ENCODE measurements at places on chromosomes 1 and 21.

DNA sequence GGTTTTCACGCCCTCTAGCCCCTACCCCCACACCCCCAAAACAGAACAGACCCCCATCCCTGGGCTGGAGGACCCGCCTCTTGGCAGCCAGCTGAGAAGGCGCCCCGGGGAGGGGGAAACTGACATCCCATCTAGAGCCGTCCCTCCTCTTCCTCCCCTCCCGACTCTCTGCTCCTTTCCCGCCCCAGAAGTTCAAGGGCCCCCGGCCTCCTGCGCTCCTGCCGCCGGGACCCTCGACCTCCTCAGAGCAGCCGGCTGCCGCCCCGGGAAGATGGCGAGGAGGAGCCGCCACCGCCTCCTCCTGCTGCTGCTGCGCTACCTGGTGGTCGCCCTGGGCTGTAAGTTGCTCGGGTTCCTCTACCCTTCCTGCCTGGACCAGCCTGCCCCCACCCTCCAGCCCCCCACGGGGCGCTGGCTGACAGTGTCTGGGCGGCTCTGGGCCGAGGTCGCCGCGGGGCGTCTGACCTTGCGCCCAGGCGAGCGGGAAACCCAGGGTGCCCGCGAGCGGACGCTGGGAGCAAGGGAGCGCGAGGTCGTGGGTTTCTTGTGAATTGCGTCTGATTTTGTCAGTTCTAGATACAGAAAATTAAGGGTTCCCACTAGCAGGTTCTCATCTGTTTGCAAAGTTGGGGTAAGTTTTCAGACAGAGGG lies 618 bp downstream of the JAM2 start:
- no peak for DNase-seq

DNA sequence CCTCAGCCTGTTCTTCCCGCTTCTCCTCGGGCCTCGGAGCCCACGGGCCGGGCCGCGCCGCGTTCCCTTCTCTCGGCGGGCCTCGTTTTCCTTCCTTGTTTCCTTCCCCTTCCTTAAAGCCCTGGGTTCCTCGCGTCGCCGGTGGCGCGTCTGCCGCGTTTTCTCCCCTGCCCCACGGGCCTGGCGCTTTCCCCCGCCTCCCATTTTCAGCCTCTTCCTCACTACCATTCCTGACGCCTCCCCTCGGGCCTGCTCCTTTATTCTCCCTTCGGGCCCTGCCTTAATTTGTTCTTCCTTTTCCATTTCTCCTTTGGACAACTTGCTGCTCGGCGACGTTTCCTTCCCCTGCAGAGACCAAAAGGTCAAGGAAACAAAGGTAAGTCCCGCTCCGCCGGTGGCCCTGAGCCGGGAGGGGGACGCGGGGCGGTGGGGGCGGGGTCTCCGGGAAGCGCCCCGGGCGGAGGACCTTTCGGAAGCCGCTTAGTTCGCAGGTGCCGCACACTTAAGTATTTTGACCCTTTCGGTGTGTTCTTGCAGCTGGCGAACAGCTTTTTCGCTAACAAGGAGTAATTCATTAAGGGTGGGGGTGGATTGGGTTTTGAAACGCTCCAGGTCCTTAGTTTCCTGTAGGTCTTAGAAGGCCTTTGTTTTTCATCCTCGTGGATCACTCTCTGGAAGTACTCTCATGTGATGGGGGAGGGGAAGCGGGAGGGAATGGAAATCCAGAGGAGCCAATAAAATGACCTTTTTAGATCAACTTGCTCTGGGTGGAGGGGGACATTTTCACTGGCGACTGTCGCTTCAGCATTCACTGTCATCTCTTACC lies 780 bp downstream of the YTHDF2 start:
- DNase-seq: no peak

DNA sequence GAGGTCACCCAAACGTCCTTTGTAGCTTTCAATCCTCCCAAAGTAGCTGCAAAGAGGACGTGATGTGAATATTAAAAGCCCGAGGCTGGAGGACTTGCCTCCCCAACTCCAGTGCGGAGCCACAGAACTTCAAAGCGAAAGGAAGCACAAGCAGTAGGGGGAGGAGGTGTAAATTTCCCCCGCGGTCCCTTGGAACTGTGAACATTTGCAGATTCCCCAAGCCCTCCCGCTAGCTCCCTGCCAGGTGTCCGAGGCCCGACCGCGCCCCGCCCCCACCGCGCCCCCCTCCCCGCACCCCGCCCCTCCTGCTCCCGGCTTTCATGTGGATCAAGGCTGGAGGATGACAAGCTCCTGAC lies 41.5 kb upstream of the HAO2 start:
- DNase-seq: no peak

GRCh38 chr1:22829309-22829989 lies 118.8 kb downstream of the EPHB2 start:
- no peak for DNase-seq

- no peak for DNase-seq
These were observed at the start of gene RASAL2 for GRCh38 chr1:178093951-178094738. Gene RASAL2, plus strand, starts transcription at chr1:178094104. Its CDS starts 389 bp downstream, at chr1:178094493.

DNA sequence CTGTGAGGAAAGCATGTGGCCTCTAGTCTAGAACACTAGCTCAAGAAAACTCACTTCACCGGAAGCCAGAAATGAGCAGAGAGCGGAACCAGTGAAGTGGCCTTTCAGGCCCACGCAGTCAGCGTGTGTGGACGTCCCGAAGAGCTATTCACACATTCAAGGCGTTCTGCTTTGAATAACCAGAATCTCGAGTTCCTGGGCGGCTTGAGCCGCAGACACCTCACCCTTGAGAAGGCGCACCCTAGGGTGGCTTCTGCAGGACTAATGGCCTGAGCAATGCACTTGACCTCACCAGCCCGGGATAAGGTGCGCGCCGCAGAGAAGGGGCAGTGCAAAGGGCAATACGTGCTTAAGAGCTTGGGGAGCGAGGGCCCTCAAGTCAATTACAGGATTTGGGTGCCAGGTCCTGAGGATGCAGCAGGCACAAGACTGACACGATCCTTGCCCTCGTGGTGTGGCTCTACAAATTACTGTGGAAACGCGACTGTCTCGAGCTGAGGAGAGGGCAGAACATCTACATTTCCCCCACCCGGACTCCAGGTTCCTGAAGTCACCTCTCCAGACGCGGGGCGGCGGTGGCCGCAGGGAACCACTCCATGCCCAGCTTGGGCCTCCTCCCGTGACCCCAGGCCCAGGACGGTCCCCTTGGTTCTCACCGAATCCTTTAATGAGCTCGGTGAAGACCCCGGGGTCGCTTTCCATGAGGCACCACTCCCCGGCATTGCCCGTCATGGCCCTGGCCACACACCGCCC lies 455 bp downstream of the UCHL5 start:
- no peak for DNase-seq

DNA sequence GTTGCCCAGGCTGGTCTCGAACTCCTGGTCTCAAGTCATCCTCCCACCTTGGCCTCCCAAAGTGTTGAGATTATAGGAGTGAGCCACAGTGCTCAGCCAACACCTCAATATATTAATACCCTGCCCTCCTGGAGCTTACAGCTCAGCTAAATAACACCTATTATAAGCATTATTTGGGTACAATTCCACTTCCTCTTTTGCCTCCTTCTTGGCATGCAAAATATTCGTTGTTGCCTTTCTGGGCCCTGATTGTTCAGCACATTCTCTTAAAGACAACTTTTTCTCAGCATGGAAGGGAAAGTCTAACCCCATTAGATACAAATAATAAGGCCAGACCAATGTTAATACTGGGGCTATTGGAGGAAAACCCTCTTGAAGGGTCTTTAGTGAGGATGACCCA lies 2.8 kb downstream of the PAQR7 start:
- DNase-seq: no peak

GRCh38 chr21:20902998-20903397 lies 95.2 kb upstream of the NCAM2 start:
- no peak for DNase-seq

GRCh38 chr1:110633646-110634030 lies 27.5 kb upstream of the KCNA2 start:
- DNase-seq: no peak

- no peak for DNase-seq
These were observed 40.7 kb upstream of the USP24 start for GRCh38 chr1:55255901-55256300.

GRCh38 chr1:234997201-234997895 lies 131.3 kb downstream of the TOMM20 start:
- peak; percentile 84 for DNase-seq

DNA sequence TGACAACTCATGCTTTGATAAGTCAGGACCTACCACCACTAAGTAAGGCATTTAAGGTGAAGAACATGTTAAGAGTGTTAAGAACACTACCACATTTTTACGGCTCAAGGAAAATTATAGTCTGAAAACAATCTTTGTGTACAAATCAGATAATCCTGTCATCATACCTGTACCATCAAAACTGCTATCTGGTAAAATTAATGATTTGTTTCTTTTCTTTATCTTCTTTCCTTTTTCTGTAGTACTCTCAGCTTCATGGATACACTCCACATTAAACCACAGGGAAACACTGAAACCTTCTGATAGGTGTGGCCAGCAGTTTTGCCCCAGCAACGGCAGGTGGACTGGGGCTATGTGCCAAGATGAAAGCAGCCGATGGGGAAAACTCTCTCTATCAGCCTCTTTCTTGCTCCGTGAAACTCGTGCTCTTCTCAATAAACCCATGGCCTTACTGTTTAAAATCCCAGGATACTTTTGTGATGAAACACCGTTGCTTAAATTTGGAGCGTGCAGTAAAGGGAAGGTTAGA lies 75.1 kb downstream of the LYST start:
- DNase-seq: no peak

- DNase-seq: no peak
These were observed 4.7 kb downstream of the FOXO6 start for GRCh38 chr1:41365772-41366454.

GRCh38 chr1:165885305-165885694 lies 57.9 kb downstream of the UCK2 start:
- no peak for DNase-seq

- DNase-seq: no peak
These were observed 40.3 kb downstream of the GPATCH2 start for GRCh38 chr1:217590598-217590997.

DNA sequence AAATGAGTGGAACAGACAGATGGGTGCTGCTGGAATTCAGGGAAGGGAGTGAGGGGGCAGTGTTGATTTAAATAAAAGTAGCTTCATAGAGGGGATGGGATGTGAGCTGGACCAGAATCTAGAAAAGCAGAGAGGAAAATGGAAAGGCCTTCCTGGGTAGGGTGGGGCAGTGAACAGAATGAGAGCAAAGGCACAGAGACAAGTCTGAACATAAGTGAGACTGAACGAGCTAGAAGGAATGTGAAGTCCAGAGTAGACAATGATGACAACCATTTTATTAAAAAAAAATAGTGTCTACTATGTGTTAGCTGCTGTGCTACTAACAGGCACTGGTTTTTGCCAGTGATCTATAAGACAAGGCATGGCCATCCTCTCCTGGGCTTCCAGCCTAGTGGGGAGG lies 36.0 kb downstream of the ELK4 start:
- DNase-seq: no peak

DNA sequence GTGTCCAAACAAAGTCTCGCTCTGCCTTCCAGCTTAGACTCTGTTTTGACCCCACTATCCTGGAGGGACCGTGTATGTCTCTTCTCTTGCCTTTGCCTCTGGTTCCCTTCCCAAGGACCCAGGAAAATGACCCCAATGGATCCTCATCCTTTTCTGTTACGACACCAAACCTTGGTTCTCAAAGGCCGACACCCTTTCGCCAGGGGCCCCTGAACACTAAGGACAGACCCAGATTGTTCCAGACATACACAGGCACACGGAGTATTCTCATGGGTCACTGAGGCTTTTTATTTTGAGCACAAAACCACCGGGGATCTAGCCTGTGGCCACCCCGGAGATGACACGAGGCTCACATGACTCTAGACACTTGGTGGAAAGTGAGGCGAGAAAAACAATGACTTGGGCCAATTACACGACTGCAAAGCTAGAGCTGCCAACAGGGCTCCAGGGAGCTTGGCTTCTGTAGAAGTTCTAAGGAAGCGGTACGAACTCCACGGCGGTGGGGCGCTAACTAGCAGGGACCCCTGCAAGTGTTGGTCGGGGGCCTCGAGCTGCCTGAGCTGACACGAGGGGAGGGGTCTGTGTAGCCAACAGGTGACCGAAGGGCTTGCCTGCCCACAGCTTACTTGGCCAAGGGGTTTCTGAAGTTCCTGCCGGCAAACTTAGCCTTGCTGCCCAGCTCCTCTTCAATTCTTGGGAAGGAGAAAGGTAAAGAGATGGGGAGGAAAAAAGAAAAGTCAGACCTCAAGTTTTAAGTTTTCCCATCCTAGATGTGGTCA lies 17.6 kb downstream of the ENO1 start:
- no peak for DNase-seq

- DNase-seq: no peak
These were observed 297.6 kb upstream of the ADGRL4 start for GRCh38 chr1:79304131-79304530.

DNA sequence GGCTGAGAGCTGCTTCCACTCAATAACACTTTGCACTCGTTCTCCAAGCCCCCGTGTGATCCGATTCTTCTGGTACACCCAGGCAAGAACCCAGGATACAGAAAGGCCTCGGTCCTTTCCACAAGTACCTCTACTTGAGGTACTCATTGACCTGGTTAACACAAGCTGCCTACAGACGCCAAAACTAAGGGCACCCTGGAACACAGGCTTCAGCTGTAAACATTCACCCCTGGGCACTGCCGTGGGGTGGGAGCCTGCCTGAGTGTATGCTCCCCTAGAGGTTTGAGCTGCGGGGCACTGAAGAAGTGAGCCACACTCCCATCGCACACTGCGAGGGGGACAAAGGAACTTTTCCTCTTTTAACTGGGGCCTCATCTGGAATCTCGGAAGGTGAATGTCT lies 30.5 kb downstream of the LRRC3 start:
- no peak for DNase-seq

- no peak for DNase-seq
These were observed 54.9 kb downstream of the ENAH start for GRCh38 chr1:225597926-225598575.

- peak; percentile 24 for DNase-seq
These were observed 10.8 kb downstream of the GRHL3 start for GRCh38 chr1:24329797-24330543.

- no peak for DNase-seq
These were observed 37.4 kb downstream of the SMYD2 start for GRCh38 chr1:214318356-214318755.

- DNase-seq: no peak
These were observed 6.3 kb upstream of the TMEM39B start for GRCh38 chr1:32066489-32066873.

GRCh38 chr1:22506130-22506692 lies 54.6 kb downstream of the ZBTB40 start:
- no peak for DNase-seq

GRCh38 chr1:68051475-68051874 lies 1.0 kb upstream of the DIRAS3 start:
- peak; percentile 44 for DNase-seq

- peak; percentile 21 for DNase-seq
These were observed 49.8 kb downstream of the KCNT2 start for GRCh38 chr1:196558411-196558810.

GRCh38 chr1:17434016-17434415 lies 5.5 kb downstream of the RCC2 start:
- DNase-seq: no peak

DNA sequence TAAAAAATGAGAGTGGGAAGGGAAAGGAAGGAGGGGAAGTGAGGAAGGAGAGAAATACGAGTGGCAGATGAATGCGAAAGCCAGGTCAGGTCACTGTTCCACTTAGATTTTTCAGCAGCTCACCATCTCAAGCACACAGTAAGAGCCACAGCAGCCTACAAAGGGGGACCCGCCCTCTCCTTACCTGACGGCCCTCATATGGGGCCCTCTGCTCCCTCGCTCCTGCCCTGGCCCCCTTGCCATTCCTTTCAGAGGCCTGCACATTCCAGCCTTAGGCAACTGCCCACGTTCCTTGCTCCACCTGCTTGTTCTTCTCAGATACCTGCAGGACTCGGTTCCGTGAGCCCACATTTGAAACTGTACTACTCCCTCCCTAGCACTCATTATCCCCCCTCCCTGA lies 22.0 kb downstream of the VPS26C start:
- DNase-seq: no peak

GRCh38 chr21:38404177-38404576 lies 94.1 kb downstream of the ERG start:
- no peak for DNase-seq
